ENCODE measurements at places on chromosomes 6 and 20. TPM values are rescaled to one million over a fixed set of nuclear protein-coding genes. Genes with fewer than 3 reads are reported as not detected.

CNBD2 gene
- total RNA-seq, result 3.4 TPM

GSTA1 gene
- total RNA-seq, result not detected

CCDC170 gene
- 0.24 TPM for total RNA-seq

RNF39 gene
- total RNA-seq, result not detected

Measured in epithelial cell of alveolus of lung (primary cell).